ENCODE measurements at places on chromosomes 4 and X.

GRCh38 chrX:110146521-110146920 lies 143.6 kb downstream of the TMEM164 start:
- DNase-seq, result peak; percentile 49

GRCh38 chr4:74444891-74445642 lies at the start of gene AREG:
AREG (plus strand) TSS chr4:74445136; CDS start chr4:74445346, 210 bp downstream.
- peak; percentile 84 for DNase-seq

- DNase-seq, result no peak
Observed at GRCh38 chr4:11549525-11549924, 120.8 kb upstream of the HS3ST1 start.

- no peak for DNase-seq
Observed at GRCh38 chr4:152535360-152535902, 461 bp downstream of the FBXW7 start.

DNA sequence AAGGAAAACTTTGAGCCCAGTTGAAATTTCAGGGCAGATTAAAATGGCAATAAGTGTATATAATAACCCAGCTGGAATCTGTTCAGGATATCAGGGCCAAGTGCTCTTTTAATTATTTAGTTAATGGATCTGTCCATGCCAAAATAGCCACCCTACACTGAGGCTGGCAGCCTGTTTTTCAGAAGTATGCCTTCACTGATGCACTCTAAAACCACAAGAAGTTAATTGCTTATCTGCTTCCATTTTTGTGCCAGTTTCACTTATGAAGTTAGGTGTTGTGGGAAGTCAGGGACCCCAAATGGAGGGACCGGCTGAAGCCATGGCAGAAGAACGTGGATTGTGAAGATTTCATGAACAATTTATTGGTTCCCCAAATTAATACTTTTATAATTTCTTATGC lies 960.3 kb downstream of the C4orf33 start:
- no peak for DNase-seq

- no peak for DNase-seq
Observed at GRCh38 chr4:108301545-108302251, 133.0 kb upstream of the LEF1 start.
